Hematopoietic multipotent progenitor cell (in vitro differentiated cells): ENCODE measurements at places on chromosomes 1 and 21. TPM values are rescaled to one million over a fixed set of nuclear protein-coding genes. Genes with fewer than 3 reads are reported as not detected.

DNA sequence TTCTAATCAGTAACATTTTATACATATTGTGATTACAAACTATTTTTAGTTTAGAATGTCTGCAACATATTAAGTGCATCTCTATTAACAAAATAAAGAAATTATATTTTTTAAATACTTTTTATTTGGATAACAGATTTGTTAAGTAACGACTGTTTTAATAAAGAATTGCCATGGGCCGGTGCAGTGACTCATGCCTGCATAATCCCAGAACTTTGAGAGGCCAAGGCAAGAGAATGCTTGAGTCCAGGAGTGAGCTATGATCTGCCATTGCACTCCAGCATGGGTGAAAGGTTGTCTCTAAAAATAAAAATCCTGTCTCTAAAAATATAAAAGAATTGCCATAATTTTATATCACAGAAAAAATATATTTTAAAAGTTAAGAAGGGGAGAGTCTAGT lies 4.1 kb downstream of the LRRIQ3 start:
- no peak for DNase-seq

GRCh38 chr1:160862203-160863060 lies at the start of gene CD244:
Gene CD244 (minus strand): TSS chr1:160862887. CDS start chr1:160862677, 210 bp downstream.
- DNase-seq, result peak; percentile 97

GRCh38 chr1:34590211-34590623 lies 164.6 kb upstream of the GJB5 start:
- no peak for DNase-seq

DNA sequence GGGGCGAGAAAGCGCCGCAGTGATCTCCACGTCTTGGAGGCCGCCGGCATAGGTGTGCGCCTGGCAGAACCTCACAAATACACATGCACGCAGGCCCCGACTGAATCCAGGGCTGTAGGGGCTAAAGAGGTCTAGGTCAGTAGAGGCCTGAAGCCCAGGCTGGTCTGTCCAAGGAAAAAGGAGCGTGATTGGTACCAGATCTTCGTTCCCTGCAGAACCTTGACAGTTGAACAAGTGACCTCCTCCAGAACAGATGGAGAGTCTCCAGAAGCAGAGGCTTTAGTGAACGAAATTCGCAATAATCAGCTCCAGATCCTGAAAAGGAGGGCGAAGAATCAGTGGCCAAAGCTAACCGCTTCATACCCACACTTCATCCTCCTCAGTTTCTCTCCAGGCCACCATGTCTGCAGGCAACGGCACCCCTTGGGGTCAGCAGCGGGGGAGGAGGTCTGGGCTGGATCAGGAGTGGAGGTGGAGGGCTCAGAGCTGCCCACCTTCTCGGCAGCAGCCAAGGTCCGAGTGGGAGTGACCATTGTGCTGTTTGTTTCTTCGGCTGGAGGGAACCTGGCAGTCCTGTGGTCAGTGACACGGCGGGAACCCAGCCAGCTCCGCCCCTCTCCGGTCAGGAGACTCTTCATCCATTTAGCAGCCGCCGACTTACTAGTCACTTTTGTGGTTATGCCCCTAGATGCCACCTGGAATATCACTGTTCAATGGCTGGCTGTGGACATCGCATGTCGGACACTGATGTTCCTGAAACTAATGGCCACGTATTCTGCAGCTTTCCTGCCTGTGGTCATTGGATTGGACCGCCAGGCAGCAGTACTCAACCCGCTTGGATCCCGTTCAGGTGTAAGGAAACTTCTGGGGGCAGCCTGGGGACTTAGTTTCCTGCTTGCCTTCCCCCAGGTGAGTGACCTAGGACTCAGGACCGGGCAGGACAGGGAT lies 749 bp upstream of the PEX11B start:
- DNase-seq, result peak; percentile 24

GRCh38 chr1:40886318-40887011 lies 24.3 kb upstream of the CITED4 start:
- DNase-seq, result no peak

DNA sequence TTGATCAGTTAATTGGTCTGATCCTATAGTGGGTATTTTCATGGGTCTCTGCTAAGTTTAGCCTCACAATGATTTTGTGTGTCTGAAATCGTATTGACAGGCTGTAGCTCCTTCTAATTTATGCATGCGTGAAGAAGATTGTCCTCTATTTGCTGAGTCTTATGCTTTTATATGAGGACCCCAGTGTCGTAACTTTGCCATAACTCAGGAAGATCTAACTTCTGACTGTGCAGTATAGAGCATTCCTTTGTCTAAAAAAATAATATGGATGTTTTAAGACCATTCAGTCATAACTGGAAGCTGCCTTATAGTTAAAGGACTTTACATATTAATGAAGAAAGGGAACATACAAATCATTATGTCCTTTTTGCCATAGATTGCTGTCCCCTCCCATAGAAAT lies 73.3 kb downstream of the CAMTA1 start:
- no peak for DNase-seq

DNA sequence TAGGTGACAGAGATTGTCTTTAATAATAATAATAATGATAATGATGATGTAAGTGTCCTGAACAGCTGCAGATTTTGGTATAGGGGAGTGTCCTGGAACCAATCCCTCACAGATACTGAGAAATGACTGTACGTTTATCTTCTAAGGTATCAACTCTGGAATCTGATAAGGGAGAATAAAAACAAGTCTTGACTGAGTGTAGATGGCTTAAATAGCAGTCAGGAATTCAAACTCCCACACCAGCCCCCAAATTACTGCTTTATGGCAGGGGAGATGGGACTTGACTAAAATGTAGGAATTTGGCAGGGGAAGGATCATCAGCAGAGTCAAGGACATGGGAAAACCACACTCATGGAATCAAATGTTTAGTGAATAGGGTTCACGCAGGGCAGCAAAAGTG lies 6.1 kb upstream of the VHLL start:
- DNase-seq, result no peak

GRCh38 chr1:244201750-244202149 lies 150.7 kb downstream of the ZBTB18 start:
- no peak for DNase-seq

- DNase-seq, result no peak
These were observed 175.4 kb upstream of the GORAB start for GRCh38 chr1:170356585-170356984.

Gene LRRC8C
- total RNA-seq, result 4.6 TPM

Gene C1orf122
- total RNA-seq, result 6.5 TPM

Gene HDGF
- 68.1 TPM for total RNA-seq

Gene SPRR2E
- not detected for total RNA-seq

Gene SIM2
- not detected for total RNA-seq

Gene ESRRG
- total RNA-seq, result not detected

Gene GPX7
- 92.1 TPM for total RNA-seq

DNA sequence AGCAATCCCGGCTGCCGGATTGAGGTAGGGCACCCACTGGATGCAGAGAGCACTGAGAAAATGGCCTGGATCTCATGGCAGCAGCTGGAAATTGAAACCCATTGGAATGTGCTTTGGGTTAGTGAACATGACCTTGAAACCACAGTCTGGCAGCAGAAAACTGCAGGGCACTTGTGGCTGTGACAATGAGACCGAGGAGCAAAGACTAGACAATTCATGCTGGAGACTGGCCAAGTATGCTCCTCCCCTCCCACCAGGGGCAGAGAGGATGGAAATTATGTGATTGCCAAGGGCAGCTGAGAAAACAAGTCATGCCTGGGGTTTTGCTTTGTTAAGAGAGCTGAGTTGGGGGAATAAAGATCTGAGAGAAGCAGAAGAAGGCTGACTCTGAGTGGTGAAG lies 60.7 kb downstream of the ZNF697 start:
- DNase-seq, result no peak

Gene HTR6
- under 0.01 TPM for total RNA-seq

DNA sequence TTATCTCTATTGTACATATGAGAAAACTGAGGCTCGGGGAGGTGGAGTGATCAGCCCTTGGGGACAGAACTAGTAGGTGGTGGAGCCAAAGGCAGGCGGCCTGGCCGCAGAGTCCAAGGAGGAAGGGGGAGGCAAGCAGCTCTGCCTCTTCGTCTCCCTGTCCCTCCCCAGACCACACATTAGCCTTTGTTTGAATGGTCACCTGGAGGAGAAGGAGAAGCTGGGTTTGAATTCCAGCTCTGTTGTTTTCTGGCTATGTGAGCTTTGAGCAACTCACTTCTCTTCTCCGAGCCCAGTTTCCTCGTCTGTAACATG lies 21.4 kb upstream of the LAPTM5 start:
- DNase-seq, result no peak

GRCh38 chr1:27379564-27380122 lies 3.5 kb downstream of the CD164L2 start:
- no peak for DNase-seq

DNA sequence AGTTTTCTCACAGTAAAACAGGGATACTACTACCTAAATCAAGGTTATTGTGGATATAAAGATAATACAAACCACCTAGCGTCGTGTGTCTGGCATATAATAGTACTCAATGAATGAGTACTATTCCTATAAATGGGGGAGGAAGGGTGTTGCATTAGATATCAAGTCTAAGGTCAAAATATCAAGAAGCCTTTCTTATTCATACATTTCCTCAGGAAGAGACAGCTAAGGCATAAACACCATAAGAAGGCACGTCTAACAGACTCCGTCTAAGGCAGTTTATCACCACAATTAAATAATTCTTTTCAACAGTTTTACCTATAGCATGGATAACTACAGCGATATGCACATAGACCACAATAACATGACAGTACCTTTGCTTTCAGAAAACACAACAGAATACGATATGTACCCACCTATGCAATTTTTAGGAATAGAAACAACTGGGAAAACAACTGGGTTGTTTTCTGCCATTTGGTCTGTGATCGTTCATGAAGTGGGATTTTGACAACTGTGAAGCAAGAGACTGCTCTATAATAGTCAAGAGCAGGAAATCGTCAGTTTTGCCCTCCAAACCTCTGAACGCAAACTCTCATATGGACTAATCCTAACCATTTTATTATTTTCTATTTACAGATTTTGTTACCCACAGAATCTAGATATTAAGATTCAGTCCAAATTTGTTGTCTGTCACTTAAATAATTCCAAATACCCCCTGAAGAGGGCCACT lies 53.1 kb downstream of the HNRNPR start:
- no peak for DNase-seq

DNA sequence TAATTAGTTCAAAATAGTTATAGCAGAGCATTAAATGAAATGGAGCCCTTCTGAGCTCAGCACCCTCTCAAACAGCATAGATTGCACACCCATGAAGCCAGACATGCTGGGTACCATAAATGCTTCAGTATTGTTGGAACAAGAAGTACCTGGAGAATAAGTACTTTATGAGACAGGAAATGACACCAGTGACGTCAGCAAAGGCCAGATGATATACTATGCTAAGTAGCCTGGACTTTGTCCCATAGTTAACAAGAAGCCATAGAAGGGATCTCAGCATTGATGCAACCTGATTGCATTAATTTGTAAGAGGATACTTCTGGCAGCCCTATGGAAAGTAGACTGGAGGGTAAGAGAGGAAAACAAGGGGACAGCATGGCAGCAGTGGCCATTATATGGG lies 16.3 kb upstream of the GADD45A start:
- DNase-seq, result no peak

DNA sequence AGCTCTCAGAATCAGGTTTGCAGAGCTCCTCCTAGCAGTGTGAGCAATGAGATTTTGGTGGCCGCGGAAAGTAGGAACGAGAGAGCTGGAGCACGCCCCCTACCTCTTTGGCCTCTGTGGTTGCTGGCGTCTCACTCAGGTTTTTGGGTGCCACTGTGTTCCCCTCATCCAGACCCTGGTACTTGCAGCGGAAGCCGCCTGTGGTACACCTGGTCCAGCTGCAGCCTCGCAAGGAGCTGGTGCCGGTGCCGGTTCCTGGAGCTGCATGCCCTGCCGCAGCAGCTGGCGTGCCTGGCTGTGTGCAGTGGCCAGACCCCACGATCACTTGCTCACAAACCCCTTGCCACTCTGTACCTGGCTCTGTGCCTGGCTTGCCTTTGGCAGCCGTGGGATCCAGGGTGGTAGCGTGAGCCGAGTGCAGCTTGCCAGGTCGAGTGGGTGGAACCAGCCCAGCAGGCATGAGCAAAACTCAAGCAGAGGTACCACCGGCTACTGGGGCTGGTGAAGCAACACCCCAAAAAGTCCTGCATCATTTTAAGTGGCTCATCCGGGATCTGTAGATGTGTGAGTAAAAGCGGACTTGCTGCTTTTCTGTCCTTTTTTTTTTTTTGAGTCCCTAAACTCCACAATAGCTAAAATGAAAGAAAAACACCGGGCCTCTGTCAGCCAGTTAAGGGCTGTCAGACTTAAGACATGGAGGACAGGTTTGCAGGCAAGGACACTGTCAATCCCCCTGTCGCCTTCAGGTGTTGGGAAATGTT lies 844.9 kb downstream of the KCNT2 start:
- DNase-seq, result no peak

GRCh38 chr1:215830226-215830810 lies 263.2 kb downstream of the KCTD3 start:
- DNase-seq, result no peak

Gene CFAP410
- 19.7 TPM for total RNA-seq

Gene DISP1
- 3.5 TPM for total RNA-seq
